Choroid plexus epithelial cell (primary cell): ENCODE measurements at places on chromosomes 5 and 9.

DNA sequence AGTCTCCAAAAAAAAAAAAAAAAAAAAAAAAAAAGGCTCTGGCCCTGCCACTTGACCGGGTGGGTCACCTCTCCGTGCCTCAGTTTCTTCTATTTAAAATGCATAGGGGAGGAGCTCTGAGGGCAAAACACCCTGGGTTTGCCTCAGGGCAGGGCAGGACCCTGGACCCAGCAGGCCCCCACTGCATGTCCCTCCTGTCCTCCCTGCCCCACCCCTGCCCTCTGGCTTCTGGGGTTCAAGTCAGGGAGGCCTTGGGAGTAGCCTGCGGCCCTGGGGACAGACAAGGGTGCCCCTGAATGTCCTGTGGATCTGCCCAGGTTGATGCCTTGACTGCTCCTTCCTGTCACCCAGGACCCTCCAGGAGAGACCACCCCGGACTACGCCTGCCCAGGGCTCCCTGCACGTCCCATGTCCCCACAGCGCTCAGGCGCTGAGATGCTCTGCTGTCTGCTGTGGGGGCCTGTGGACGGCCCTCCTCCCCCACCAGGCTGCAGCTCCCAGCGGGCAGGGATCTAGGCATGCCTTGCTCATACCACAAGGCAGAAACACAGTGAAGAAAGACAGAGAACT is 35.4 kb downstream of the ADAMTS2 start:
- no peak for DNase-seq

GRCh38 chr9:85404911-85405565 is 336.7 kb downstream of the AGTPBP1 start:
- DNase-seq = no peak

- peak; percentile 16 for DNase-seq
Measured at GRCh38 chr9:136244122-136244968, 1.3 kb downstream of the QSOX2 start.

DNA sequence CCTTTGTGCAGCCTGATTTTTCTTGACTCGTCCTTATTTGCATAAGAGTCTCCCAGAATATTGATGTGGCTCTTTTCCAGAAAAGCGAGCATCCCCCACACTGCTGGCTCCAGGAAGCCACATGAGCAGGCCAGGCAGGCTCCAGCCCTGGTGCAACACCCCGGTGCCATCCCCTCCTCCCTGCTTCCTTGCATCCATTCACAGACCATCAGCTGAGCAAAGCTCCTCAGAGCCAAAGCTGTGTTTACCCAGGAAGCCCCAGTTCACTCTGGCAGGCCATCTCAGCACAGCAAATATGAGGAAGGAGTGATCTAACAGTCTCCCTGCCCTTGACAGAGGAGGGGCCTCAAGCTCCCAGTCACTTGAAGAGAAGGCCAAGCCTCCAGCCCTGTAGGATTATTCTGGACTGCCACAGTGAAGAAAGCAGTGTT is 34.4 kb downstream of the INSYN2B start:
- DNase-seq = peak; percentile 95

DNA sequence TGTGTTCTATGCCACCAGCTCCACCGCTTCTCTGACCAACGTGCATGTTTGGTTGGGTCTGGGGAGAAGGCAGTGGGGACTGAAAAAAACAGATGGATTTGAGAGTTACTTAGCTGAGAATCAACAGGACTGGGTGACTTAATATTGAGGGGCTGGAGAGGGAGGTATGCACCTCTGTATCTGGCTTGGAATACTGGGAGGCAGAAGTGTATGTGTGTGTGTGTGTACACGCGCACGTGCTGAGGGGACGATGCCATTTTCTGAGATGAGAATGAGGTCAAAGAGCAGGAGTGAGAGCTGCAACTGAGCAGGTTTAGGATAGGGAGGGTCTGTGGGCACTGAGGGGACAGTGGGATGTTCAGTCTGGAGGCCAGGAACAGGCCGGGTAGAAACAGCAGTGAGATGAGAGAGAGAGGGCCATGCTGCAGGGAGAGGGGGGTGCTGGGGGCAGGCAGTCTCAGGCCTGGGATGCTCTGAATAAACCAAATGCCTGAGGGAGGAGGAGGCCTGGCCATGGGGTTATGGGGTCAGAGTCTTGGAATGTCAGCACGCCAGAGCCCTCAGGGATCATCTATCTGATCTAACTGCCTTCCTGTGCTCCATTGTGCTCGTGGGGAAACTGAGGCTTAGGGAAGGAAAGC is 14.0 kb downstream of the PDGFRB start:
- DNase-seq = peak; percentile 88

GRCh38 chr5:34957857-34958690 is 28.7 kb downstream of the DNAJC21 start:
- peak; percentile 72 for DNase-seq

DNA sequence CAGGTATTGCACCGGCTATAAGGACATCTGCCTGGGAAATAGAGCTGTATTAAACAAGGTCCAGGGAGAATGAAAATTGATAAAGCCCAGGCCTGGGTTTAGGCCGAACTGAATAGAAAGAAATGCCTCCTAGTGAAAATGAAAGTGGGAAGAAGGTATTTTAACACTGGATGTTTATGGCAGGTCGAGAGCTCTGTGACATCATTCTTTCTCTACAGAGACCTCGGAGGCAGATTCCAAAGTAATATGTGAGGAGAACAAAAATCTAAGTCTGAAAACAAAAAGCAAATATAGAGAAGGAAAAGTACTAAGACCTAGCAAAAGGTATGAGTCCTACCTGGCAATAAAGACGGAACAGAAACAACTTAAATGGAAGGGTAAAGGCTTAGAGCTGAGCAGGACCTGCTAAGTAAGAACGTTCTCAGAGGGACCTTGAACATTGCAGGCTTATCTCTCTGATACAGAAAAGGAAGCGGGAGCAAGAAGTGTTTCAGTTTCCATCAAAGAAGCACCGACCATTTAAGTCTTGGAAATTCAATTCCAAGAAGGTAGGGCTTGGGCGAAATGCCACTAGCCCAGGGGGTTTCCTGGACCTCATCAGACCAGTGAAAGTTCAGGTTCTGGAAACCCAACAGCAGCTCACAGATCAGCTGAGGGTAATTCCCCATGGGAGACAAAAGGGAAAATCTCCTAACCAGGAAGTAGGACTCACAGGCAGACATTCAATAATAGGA is 80.0 kb downstream of the SUSD1 start:
- no peak for DNase-seq

- DNase-seq = peak; percentile 66
Measured at GRCh38 chr9:131627648-131628458, 82.5 kb downstream of the PRRT1B start.

GRCh38 chr5:175207321-175208040 is 236.5 kb downstream of the DRD1 start:
- no peak for DNase-seq

- no peak for DNase-seq
Measured at GRCh38 chr9:82180711-82181110, 192.1 kb downstream of the SPATA31D1 start.

DNA sequence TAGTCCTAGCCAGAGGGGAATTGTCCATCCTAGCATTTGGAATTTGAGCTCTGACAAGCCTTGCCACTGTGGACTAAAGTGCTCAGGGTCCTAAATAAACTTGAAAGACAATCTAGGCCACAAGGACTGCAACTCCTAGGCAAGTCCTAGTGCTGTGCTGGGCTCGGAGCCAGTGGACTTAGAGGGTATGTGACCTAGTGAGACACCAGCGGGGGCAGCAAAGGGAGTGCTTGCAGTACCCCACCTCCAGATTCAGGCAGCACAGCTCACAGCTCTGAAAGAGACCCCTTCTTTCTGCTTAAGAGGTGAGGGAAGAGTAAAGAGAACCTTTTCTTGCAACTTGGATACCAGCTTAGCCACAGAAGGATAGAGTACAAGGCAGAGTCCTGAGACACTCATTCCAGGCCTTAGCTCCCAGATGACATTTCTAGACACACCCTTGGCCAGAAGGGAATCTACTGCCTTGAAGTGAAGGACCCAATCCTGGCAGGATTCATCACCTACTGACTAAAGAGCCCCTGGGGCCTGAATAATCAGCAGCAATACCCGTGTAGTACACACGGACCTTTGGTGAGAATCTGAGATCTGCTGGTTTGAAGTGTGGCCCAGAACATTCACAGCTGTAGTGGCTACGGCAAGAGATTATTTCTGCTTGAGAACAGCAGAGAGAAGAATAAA is 164.6 kb downstream of the CCDC171 start:
- no peak for DNase-seq

DNA sequence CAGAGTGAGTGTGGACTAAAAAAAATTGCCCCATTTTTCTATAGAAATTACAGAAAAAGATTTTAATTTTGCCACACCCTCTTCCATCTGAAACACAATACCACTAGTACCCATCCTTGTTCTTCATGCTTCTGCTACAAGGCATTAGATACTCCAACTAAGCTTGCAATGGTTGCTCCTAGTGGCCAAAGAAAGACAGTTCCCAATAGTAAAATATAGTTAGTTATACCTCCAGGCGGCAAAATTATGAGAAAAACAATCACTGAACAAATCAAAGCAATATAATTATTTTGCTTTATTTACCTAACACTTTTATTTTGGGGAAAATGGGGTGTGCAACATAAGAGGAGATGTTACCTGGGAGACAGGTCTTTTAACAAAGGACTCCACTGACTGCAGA is 101.2 kb downstream of the RAPGEF6 start:
- no peak for DNase-seq

DNA sequence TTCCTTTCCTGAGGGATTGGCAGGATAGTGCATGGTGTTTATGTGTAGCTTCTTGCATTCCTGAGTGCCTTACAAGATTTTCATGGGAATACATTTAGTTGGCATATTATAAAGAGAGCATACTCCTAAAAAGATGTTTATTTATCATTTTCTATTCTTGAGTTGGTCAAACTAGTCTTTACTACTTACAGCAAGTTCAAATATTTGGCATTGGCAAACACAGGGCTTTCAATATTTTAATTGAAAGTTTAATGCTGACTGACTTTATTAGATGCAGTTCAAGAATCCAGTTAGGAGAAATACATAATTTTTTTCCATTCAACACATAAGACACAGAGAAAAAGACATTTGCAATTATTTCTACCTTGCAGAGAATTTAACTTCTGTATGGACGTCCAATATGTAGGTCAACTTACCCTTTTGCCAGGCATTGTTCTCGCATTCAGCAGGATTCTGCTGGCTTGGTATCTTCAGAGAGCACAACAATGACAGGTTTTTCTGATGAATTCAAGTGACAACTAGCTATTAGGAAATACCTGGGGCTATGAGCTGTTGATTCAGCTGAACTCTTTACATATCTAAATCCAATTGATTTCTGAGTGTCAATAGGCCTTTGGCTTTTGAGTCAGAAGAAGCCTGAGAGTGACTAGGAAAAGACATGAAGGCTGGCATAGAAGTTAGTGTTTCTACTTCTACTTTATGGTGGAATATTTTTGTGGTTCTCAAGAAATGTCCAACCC is 129.6 kb downstream of the LURAP1L start:
- no peak for DNase-seq

- DNase-seq = no peak
Measured at GRCh38 chr5:175677571-175677970, 19.7 kb downstream of the HRH2 start.

DNA sequence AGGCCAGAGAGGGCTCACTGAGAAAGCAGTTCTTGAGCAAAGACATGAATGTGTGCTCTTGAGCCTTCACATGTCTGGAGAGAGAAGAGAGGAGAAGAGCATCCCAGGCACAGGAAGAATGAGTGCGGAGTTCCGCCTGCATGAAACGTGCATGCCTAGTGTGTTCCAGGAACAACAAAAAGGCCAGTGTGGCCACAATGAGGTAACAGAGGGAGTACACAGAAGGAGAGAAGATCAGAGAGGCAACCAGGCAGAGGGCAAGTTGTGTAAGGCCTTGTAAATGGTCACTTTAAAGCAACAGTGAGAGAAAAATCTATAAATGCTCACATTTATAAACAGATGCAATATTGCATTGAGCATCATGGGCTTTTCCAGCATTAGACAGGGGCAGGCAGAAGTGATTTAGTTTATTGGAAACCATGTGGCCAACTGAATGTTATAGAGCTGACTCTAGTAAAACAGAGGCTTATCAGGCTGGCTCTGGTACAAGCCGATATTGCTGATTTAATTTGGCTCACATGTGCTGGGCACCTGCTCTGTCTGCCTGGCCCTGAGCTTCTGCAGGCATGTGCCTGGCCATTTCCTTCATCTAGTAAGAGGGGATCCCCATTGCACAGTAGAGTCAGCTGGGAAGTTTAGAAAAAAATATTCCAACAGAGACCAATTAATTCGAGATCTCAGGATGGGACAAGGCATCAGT is 185.3 kb downstream of the SAXO1 start:
- DNase-seq = no peak

GRCh38 chr9:132506977-132507669 is 75.3 kb upstream of the BARHL1 start:
- DNase-seq = no peak

DNA sequence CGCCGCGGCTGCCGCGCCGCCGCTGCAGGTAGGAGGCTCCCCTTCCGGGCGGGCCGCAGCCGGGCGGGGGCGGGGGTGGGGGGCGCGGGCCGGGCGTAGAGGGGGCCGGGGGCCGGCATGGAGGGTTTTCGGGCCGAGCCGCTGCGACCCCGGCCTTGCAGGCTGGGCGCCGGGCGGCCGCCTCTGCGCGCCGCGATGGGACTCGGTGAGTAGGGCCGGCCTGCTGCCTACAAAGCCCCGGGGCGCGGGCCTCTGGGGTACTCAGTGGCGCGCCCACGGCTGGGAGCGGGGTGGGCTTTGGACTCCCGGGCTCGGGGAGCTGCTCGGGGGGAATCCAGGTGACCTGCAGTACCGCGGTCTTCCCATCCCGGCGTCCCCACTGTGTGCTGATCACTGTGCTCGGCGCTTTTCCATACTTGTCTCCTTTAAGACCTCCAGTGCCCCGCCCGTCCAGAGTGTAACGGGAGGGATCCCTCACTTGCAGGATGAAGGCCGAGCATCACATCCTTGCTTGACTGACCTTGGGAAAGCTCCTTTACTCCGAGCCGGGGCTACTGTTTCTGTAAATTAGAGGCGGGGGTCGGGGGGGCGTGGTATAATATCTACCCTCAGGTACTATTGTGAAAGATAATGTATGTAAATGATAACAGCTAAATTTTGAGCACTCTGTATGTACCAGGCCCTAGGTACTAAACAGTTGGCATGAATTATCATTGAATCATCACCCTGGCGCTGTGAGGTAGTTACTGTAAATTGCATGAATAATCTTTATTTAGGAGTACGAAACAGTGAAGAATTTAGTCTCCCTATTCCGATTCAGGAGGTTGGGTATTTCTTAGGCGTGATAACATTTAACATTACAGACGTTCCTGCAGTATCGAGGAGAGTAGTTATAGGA is 672 bp downstream of the MSANTD3 start:
- DNase-seq = peak; percentile 66

DNA sequence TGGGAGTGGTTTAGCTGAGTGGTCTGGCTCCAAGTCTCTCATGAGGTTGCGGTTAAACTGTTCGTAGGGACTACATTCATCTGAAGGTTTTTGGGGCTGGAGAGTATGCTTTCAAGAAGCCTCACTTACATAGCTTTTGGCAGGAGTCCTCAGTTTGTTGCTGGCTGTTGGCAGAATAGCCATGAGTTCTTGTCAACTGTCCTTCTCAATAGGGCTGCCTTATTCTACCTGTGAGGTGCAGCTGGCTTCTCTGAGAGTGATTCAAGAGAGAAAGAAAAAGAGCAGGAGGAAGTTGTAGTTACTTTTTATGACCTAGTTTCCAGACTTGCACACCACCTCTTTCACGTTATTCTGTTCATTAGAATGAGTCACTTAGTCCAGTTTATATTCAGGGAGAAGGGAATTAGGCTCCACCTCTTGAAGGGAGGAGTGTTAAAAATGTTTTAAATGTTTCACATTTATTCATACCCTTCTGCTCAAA is 33.2 kb downstream of the YTHDC2 start:
- DNase-seq = peak; percentile 69

GRCh38 chr9:38370176-38370575 is 22.3 kb upstream of the ALDH1B1 start:
- DNase-seq = no peak
